ENCODE measurements at places on chromosomes 11 and 22.
A peak's percentile ranks its signal among the peaks of the same experiment; 100 is the strongest.

DNA sequence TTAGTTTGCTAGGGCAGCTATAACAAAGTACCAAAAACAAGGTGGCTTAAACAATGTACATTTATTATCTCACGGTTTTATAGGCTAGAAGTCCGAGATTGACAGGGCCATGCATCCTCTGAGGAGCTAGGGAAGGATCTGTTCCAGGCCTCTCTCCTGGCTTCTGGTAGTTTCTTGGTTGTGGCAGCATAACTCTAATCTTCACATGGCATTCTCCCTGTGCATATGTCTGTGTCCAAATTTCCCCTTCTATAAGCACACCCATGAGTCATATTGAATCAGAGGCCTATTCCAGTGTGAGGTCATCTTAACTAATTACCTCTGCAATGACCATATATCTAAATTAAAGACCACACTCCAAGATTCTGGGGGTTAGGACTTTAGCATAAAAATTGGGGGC, 31.3 kb upstream of the MMP13 start:
- DNase-seq, result peak; percentile 71

- DNase-seq, result no peak
These were observed 91.8 kb downstream of the NAT10 start for GRCh38 chr11:34197256-34197655.

- DNase-seq, result no peak
These were observed 85.4 kb downstream of the MICAL2 start for GRCh38 chr11:12195768-12196167.

DNA sequence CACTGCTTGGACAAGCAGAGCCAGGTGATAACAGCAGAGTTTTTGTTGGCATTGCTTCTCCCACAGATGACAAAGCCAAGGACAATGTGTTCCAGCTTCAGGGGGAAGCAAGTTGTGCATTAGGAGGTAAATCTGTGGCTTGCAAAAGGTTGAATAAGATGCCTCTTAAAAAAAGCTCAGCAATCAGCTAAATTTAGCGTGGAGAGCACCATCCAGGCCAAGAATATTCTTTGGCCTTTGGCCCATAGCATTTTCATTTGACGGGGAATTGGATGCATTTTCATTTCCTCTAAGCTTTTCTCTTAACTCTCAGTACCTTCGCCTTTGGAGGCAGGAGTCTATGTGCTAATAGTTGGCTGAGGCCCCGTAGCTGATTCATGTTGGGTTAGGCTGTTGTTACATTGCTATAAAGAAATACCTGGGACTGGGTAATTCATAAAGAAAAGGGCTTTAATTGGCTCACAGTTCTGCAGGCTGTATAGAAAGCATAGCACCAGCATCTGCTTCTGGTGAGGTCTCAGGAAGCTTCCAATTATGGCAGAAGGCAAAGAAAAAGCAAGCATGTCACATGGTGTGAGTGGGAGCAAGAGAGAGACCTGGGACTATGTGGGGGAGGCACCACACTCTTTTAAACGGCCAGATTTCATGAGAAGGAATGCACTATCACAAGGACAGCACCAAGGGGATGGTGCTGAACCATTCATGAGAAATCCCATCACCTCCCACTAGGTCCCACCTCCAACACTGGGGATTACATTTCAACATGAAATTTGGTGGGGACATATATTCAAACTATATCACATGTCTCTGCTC, 350.1 kb upstream of the C11orf87 start:
- DNase-seq, result peak; percentile 60

DNA sequence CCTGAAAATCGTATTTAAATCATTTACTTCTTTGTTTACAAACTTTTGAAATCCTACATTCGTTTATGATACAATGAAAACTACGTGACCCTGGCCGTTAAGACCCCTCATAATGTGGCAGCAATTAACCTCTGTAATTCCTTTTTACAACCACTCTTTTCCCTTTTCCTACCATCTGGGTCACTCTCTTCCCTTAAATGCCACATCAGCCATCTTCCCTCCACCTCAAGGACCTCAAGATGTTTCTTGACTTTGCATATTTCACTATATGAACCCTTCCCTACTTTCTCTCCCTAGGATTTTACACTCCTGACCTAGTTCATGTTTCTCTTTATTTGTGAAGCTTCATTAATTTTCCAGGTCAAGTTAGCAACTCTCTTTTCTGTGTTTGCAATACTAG, 26.8 kb downstream of the OR2AG2 start:
- DNase-seq, result no peak

- DNase-seq, result no peak
These were observed 13.2 kb downstream of the LMO1 start for GRCh38 chr11:8250434-8250833.

- DNase-seq, result peak; percentile 12
These were observed 54.1 kb upstream of the ARHGAP42 start for GRCh38 chr11:100632941-100633452.

- no peak for DNase-seq
These were observed 2.9 kb downstream of the PKNOX2 start for GRCh38 chr11:125167292-125167953.

DNA sequence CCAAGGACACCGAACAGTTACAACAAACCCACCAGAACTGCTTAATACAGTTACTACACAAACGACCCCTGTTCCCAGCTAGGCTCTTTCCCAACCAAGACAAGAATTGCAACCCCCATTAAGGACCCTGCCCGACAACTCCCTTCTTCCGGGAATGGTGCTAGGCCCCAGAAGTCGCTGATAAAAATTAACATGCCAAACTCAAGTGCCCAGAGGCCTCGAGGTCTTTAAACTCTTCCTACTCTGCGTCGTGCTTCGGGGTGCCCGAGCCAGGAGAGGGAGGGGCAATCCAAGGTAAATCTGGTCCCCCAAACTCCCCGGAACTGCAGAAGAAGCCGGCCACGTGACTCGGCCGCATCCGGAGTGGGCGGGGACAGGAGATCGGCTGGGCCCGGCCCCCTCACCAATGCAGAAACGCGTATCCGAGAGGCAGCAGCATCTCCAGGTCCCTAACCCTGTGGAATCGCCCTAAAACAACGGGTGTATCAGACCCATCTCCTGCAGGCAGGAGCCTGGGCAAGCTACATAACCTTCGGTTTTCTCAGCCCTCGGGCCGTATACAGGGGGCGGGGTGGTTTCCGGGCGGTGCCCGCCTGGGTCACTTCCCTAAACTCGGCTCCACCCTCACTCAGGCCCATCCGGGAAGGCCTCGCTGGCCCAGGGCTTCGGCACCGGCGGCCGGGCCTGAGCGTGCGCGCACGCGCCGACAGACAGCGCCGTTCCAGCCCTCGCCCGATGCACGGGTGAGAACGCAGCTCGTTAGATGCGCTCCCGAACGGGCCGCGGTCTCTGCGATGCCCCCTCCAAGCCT, 1.1 kb downstream of the CFL1 start:
- DNase-seq, result peak; percentile 87

GRCh38 chr11:111539426-111540113, 950 bp upstream of the LAYN start:
- no peak for DNase-seq

- DNase-seq, result peak; percentile 56
These were observed 802 bp downstream of the ATG2A start for GRCh38 chr11:64916040-64916774.

GRCh38 chr11:38971141-38971540, 2373.1 kb upstream of the RAG2 start:
- DNase-seq, result no peak

- no peak for DNase-seq
These were observed 103.8 kb upstream of the PARVA start for GRCh38 chr11:12273618-12273995.

- DNase-seq, result no peak
These were observed 20.4 kb downstream of the LGR4 start for GRCh38 chr11:27452147-27452546.

DNA sequence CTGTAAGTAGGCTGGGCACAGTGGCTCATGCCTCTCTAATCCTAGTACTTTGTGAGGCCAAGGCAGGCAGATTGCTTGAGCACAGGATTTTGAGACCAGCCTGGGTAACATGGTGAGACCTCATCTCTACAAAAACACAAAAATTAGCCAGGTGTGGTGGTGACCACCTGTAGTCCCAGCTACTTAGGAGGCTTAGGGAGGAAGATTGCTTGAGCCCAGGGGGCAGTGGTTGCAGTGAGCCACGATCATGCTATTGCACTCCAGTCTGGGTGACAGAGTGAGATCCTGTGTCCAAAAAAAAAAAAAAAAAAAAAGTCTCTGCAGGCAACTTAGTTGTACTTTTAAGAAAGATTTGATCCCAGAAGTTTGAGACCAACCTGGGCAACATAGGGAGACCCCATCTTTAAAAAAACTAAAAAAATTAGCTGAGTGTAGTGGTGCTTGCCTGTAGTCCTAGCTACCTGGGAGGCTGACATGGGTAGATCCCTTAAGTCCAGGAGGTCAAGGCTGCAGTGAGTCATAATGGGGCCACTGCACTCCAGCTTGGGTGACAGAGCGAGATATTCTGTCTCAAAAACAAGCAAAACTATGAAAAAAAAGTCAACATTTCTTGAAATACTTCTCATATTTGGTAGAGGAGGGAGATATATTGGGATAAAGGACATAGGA, 10.5 kb downstream of the ATM start:
- DNase-seq, result no peak

DNA sequence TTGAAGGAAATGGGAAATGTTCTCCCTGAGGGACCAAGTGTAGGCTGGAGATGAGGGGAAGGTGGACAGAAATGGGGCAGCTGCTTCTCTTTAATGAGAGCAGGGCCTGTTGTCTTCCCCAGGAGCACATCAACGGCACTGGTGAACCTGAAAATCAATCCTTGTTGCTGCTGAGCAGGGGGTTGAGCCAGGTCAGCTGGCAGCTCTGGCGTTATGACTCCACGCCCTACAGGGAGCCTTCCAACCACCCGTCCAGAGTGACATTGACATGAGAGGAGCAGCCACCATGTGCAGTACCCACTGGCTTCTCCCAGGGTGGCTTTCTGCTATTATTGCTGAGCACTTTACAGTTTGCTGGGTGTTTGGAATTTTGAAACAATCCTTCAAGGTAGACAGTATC, 116.9 kb upstream of the LDLRAD3 start:
- DNase-seq, result no peak

DNA sequence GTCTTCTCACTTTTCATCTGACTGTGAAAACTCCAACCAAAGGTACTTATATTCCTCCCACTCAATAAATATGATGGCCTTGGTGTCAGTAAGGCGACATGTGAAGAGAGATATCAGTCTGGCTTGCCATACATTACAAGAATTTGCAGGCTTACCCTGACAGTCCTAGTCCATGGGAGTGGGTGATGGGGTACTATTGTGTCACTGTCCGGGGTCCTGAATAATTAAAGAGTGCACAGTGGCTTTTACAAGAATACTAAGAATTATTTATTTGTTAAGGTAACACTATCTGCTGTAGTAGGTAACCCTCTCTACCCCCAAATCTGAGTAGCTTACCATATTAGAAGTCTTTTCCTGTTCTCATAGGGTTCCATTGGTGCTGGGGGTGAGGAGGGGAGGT, 23.1 kb upstream of the IZUMO1R start:
- DNase-seq, result no peak

GRCh38 chr22:27090611-27091011, 433.2 kb downstream of the MIAT start:
- DNase-seq, result no peak

GRCh38 chr22:28269277-28269676, 350.2 kb upstream of the PITPNB start:
- DNase-seq, result no peak

GRCh38 chr11:128482512-128483191, 104.7 kb downstream of the ETS1 start:
- DNase-seq, result peak; percentile 76

- no peak for DNase-seq
These were observed 10.8 kb upstream of the NCF4 start for GRCh38 chr22:36850056-36850455.

DNA sequence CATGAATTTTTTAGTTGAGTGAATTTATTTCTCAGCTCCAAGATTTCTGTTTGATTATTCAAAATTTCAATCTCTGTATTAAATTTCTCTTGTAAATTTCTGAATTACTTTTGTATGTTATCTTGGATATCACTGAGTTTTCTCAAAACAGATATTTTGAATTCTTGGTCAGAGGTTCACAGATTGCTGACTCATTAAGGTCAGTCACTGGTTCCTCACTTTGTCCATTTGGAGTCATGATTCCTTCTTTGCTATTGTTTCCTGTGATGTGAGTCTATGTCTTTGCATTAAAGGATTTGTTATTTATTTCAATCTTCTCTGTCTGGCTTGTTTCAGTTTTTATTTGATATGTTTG, 10.2 kb upstream of the IL17RA start:
- DNase-seq, result peak; percentile 60

- no peak for DNase-seq
These were observed 13.9 kb downstream of the STX3 start for GRCh38 chr11:59769111-59769510.

- no peak for DNase-seq
These were observed 36.8 kb downstream of the ALG9 start for GRCh38 chr11:111834432-111835163.
